ENCODE measurements at places on chromosomes 3 and 15.

GRCh38 chr3:120070263-120070981 is 23.8 kb downstream of the GSK3B start:
- no peak for DNase-seq

DNA sequence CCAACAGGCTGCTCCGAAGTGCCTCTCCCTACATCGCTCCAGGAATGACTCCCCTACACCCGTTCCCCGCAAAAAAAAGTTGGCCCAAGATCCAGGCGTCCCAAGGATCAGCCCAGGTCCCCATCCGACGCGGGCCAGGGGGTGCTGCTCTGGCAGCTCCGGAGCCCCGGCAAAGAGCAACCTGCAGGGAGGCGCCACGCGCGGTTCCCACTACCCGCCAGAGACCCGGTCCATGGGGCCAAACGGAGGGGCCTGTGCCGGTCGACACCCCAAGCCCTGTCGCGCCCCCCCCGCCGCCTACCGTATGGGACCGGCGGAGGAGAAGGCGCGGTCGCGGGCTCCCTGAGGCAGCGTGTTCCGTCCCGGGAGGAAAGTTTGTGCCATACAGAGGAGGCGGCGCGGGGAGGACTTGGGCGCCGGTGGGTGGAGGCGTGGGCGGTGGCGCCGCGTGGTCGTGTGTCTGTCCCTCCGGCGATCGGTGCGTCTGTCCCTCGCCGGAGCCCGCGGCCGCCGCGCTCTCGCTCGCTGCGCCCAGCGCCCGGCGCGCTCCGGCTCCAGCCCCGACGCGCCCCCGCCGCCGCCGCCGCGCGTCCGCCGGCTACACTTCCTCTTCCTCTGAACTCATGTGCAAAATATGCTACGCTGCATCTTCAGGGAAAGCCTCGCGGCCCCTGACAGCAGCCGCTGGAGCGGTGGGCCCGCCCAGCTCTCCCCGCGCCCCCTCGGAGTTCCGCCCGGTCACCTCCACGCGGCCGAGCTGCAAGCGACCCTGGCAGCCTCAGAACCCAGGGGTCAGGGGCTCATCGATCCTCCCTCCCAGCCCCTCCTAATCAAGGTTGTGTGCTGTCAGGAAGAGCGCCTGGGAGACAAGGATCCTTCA is at the start of gene RFTN1:
Gene RFTN1, minus strand, starts transcription at position 559 of the 880 bp plus-strand sequence. CDS start 19,830 bp downstream, outside the sequence.
- peak; percentile 39 for DNase-seq

- DNase-seq, result no peak
Measured at GRCh38 chr3:144516589-144516988, 545.0 kb downstream of the DIPK2A start.

DNA sequence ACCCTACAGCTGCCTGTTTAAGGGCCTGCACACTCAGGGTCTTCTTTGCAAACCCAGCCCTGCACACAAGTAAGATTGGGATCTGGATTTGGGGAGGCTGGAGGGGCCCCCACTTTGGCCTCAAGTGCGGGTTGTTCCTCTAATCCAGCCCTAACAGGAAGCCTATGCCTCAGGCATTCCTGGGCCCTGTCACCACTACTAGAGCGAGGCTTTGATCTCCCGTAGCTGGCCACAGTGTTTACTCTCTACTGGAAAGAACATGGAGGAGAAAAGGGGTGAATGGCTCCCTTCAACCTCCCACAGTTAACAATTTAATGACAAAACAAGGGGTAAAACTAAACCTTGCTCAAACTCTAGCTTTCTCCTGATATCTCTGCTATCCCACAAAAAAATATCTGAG is 48.4 kb downstream of the DZIP1L start:
- no peak for DNase-seq

DNA sequence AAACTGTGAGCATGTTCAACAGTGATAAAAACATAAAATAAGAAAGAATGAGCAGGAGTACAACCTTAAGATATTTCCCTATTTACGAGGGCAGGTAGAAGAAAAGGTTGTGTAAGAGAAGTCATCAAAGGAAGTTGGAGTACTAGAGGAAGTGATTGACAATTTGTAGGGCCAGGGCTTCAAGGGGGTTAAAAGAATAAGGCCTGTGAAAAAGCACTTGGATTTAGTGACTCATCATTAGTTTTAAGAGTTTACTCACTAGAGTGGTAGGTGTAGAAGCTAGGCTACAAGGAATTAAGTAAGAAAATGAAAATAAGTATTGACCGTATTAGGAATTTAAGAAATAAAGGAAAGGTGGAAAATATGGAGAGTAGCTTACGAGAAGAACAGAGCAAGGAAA is 23.6 kb downstream of the KCNMB3 start:
- peak; percentile 80 for DNase-seq

GRCh38 chr15:71809346-71809745 is 1.0 kb upstream of the NR2E3 start:
- no peak for DNase-seq

- DNase-seq, result peak; percentile 49
Measured at GRCh38 chr3:193910886-193911738, 224.8 kb upstream of the HES1 start.

DNA sequence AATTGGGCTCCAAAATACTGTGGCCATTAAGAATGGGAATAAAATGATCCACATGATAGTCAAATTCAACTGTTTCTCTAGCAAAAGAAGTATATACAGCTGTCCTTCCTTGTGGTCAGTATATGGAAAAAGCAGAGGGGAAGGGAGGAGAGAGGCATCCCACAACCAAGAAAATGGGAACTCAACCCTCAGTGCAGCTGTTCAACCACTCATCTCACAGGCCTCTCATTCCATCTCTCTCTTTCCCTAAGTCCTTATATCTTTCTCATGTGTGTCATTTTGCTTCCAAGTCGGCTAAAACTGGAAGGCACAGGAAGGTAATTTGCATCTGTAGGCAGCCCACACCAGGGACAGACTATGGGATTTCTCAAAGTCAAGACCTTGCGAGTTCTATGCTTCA is 27.5 kb downstream of the AVEN start:
- no peak for DNase-seq

GRCh38 chr3:127304121-127304744 is 16.4 kb upstream of the PRR20G start:
- peak; percentile 82 for DNase-seq

DNA sequence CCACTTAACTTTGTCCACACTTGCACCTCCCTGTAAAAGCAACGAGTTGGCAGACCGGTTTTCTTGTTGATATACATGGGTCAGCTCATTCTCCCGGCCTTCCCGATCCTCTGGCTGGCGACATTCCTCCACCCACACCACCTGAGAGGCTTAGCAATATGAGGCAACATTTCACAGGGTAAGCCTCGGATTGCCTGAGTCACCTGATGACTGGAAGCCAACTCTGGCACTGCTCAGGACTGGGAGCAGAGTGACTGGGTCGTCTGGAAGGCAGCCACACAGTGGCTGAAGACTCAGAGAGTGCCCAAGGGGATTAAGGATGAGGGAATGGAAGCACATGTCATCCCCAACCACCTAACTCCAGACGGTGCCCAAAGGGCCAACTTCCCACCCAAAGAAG is 9.8 kb downstream of the HOMER2 start:
- peak; percentile 100 for DNase-seq

DNA sequence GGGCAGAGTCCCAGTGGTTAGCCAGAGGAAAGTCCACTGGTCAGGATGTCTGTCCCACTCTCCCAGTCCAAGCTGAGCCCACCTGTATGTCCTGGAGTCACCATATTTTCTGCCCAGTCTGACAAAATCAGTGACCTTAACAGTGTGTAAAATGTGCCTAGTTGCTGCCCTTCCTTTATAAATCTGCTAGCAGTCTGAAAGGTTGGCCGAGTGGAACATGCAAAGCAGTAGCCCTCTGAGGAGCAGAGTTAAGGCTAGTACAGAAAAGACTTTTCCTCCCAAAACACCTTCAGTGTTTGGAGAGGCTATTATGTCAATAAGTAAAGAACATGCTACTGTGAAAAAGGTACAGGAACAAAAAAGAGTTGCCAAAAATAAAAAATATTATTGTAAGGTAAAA is 15.3 kb downstream of the TTC21A start:
- DNase-seq, result no peak

DNA sequence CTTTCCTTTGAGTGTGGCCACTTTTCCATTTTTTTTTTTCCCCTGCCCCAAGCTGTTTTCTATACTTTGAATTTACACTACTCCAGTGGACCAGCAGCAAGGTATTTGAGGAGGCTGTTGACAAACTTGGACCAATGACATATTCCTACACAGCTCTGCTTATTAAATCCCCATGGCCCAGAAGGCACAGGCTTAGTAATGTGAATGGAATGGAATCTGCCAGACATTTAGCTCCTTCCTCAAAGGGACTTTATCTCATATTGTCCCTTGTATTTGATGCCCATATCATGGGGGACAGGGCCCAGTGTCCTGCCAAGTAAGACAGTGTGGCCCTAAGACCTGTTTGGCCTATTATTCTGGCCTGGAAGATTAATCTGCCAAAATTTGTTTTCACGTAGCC is 107.5 kb downstream of the CHCHD6 start:
- peak; percentile 7 for DNase-seq

DNA sequence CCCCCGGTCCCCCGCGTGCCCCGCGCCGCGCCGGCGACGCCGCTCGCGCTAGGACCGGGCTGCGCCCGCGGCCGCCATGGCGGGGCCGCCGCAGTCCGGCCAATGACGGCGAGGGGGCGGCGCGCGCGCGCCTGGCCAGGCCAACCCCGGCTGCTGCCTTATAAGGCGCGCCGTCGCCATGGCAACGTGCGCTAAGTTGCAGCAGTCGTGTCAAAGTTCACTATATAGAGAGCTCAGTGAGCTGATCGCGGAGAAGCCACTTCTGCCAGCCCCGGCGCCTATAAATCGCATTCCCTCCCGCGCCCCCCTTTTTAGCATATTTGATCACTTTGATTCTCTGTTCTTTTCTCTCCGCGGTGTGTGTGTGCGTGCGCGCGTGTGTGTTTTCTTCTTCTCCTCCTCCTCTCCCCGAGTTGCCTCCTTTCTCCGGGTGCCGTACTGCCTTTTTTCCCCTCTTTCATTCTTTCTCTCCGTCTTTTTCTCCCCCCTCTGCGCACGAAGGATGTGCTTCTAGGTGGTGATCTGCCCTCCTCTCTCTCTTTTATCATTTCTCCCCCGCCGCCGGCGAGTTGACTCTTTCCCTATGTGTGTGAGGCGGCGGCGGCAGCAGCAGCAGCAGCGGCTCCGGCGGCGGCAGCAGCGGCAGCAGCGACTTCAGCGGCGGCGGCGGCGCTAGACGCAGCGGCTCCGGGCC is at the start of gene NR2F2:
Gene NR2F2, plus strand, starts transcription at position 251 of the 694 bp plus-strand sequence. CDS start 1,406 bp downstream, outside the sequence.
- DNase-seq, result peak; percentile 87

- no peak for DNase-seq
Measured at GRCh38 chr3:54434756-54435155, 312.4 kb downstream of the CACNA2D3 start.

DNA sequence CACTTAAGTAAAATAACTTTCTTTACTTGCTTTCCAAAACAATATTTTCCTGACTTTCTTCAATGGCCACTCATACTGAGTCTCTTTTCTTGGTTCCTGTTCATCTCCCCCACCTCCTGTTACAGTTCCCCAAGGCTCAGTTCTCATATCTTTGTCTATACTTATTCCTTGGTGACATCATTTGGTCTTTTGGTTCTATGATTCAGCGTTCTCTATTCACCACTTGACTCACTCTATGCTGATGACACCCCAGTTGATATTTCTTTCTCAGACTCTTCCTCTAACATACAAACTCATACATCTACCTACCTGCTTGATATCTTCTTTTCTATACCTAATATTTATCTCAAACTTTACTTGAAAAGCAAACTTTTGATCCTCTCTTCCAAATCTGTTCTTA is 85.0 kb upstream of the P3H2 start:
- peak; percentile 96 for DNase-seq

DNA sequence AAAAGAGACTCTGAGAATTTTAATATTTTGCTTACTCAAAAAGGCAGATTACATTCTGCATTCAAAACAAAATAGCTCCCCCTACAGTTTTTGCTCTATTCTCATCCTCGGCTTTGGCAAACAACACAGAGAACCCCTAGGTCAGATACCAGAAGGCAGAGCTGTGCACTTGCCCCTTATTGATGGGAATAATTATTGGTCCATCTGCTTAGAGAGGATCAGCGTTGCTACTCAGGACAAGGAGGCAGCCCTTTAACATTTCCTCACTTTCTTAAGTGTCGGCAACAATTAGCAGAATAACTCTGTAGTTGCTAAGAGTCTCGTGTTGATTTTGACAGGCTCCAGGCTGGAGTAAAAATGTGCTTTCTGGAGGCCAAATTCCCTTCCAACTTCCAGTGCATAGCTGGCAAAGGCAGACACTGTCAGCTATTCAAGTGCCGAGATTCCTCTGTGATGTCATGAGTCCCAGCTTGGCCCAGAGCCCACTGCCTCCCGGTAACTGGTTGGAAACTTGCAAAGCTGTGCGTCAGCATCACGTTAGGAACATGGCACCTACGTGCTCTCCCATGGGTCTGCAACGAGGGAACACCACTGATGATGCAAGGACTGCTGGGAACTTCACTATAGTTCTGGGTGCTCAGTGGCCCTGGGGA is 482.7 kb upstream of the ADAMTS9 start:
- peak; percentile 21 for DNase-seq

DNA sequence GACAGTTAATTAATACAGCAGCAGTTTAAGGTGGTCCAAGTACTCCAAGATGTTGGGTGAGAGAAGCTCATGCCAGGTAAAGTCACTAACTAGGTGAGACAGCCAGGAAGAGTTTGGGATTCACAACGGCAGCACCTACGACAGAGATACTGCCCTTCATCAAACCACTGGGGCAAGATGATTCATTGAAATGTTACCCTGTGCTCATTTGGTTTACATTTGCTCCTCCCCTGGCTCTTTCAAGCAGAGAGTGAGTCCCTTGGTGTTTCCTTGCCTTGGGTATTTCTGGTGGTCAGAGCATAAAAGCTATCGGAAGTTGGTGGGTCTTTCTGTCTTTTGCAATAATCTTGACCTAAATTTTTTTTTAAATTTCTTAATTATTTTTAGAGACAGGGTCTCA is 19.9 kb upstream of the PDE8A start:
- DNase-seq, result no peak

DNA sequence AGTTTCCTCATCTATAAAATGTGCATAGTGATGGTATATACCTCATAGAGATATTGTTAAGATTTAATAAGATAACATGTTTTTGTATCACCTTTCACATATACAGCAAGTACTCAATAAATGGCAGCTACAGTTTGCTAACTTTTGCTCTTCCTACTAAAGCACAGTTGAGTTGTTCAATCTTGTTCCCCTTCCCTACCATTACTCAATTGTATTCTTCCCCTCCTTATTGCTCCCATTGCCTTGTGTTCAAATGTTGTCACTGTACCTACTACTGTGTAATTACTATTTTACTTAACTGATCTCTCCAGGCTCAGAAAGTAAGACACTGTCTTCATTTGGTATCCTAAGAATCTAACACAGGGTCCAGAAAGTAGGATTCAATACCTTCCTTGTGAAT is 5.5 kb downstream of the CD47 start:
- no peak for DNase-seq

DNA sequence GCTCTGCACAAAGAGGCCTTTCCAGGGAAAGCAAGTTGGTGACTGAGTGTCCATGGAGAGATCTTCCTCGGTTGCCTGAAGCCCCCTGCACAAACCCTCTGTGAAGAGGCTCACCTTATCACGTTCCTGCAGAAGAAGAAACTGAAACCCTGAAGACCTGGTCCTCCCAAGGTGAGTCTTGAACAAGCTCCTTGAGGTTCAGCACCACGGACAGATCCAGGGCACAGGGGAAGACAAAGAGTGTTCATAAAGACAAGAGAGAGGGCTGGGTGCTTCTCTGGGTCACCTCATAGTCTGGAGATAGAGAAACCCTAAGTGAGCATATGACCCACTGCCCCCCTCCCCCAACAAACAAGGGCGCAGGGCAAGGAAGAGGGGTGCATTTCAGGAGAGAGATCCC is 21.7 kb upstream of the TBC1D21 start:
- peak; percentile 49 for DNase-seq

GRCh38 chr3:41848753-41849574 is 112.9 kb downstream of the ULK4 start:
- DNase-seq, result no peak
